ENCODE measurements at places on chromosomes 5 and 9.
A peak's percentile ranks its signal among the peaks of the same experiment; 100 is the strongest.

DNA sequence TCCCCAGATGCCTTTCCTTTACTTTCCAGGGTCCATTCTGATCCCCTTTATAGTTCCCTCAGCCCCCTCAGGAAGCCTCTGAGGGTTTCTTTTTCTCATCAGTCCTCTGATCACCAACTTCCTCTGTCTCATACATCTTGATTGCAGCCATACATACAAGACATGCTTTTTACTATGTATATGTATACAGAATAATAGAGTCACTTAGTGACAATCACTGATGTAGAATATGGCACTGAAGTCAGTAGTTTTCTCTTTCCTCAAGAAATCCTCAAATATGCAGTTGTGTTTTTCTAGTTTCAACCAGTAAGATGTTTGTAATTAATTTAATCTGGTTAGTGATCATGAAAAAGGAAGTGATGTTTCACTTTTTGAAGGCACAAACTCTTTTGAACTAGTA, 364.1 kb downstream of the MAN2A1 start:
- H3K27ac ChIP-seq = no peak overlapping the region
- no peak for DNase-seq
- H3K36me3 ChIP-seq = no peaks in the 10 kb centered on the region
- H3K4me3 ChIP-seq = no peak overlapping the region
- no peaks in the 10 kb centered on the region for H3K27me3 ChIP-seq

- no peaks in the 10 kb centered on the region for H3K36me3 ChIP-seq
- no peak overlapping the region for H3K4me3 ChIP-seq
- H3K4me1 ChIP-seq = peaks cover 13% of the 10 kb centered on the region
- H3K27me3 ChIP-seq = peaks cover 25% of the 10 kb centered on the region
Measured at GRCh38 chr5:159405611-159406031, 75.3 kb upstream of the IL12B start.

- peaks cover 13% of the 10 kb centered on the region for H3K4me1 ChIP-seq
- H3K4me3 ChIP-seq = no peak overlapping the region
- H3K27me3 ChIP-seq = no peaks in the 10 kb centered on the region
- H3K27ac ChIP-seq = peak overlapping the region; percentile 10
- no peak for DNase-seq
- peaks cover 18% of the 10 kb centered on the region for H3K36me3 ChIP-seq
Measured at GRCh38 chr9:37324261-37324683, 98.2 kb upstream of the GRHPR start.

GRCh38 chr5:1201327-1202025, at the start of gene SLC6A19:
Gene SLC6A19, plus strand, starts transcription at chr5:1201595. Its CDS starts 56 bp downstream, at chr5:1201651.
- H3K36me3 ChIP-seq = no peaks in the 10 kb centered on the region
- H3K27me3 ChIP-seq = peaks cover 22% of the 10 kb centered on the region
- H3K27ac ChIP-seq = no peak within 1 kb of the TSS
- no peak for DNase-seq
- peaks cover 18% of the 10 kb centered on the region for H3K4me1 ChIP-seq
- H3K4me3 ChIP-seq = no peak within 1 kb of the TSS

DNA sequence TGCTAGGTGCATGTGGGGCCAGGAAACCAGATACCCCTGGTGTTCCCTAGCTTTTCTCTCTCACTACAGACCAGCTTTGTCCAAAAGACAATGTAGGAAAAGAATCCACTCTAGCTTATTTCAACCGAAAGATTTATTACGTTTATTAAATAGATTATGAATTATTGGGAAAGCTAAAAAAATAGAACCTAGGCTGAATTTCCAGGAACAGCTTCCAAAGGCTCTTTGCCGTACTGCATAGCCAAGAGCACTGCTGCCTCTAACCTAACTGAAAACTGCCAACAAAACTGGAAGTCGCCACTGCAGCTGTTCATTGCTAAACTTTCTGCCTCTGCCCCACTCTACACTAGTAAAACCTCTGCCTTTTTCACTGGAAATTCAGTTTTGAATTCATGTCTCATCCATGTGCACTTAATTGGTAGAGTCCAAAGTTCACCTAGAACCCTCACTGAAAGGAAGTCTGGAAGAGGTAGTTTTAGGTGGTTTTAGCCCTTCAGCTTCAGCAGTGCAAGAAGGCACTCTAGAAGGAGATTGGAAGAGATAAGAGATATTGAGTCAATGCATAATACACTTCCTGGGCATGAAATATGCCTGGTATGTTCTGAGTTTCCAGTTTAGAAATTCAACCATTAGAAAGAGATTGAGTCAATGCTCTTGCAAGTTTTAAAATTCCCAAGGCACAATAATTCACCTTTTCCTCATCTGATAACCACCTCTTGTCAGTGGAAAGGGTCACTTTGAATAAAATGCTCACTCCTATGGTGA, 927.9 kb downstream of the MAT2B start:
- H3K27me3 ChIP-seq = no peaks in the 10 kb centered on the region
- H3K27ac ChIP-seq = no peak overlapping the region
- H3K36me3 ChIP-seq = no peaks in the 10 kb centered on the region
- H3K4me1 ChIP-seq = no peaks in the 10 kb centered on the region
- DNase-seq = no peak

DNA sequence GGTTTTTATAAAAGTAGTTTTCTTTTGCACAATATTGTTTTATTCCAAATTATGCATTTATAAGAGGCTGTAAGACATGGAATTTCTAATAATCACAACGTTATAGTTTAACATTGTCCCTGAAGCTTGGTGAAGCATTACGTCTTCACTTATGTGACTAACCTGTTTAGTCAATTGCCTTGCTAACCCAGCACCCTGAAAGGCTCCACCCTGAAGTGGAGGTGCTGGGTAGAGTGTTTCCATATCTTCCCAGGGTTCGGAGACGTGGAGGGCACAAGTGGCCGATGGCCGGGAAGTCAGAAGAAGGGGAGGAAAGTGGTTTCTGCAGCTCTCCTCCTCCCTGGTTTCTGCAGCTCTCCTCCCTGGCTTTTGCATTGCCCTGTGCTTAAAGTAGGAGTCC, 83.4 kb downstream of the TRIO start:
- no peak for DNase-seq
- peaks cover 13% of the 10 kb centered on the region for H3K36me3 ChIP-seq
- no peaks in the 10 kb centered on the region for H3K27me3 ChIP-seq
- peaks cover 52% of the 10 kb centered on the region for H3K4me1 ChIP-seq
- no peak overlapping the region for H3K27ac ChIP-seq

DNA sequence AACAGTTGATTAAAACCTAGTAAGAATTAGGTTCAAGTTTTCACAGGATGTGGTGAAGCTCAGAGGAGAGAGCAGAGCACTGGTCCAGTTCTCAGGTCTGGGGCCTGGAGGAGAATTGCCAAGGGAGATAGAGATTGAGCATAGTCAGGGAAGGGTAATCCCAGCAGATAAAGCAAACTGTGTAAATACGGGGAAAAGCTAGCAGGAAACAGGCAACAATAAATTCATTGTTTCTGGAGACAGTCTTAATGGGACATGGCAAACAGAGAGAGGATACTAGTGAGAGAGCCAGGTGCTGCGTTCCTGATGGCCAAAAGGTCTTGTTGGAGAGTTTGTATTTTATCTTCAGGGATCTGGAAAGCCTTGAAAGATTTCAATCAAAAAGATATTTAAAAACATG, 333.0 kb downstream of the PDE4D start:
- H3K27ac ChIP-seq = no peak overlapping the region
- peaks cover 17% of the 10 kb centered on the region for H3K4me1 ChIP-seq
- no peak overlapping the region for H3K4me3 ChIP-seq

GRCh38 chr9:114031037-114031630, 47.0 kb downstream of the AMBP start:
- H3K27ac ChIP-seq = no peak overlapping the region
- DNase-seq = no peak
- peaks cover 52% of the 10 kb centered on the region for H3K36me3 ChIP-seq
- H3K4me1 ChIP-seq = peaks cover 11% of the 10 kb centered on the region
- no peak overlapping the region for H3K4me3 ChIP-seq

GRCh38 chr9:36637491-36638270, 65.0 kb downstream of the MELK start:
- no peaks in the 10 kb centered on the region for H3K27me3 ChIP-seq
- peaks cover 32% of the 10 kb centered on the region for H3K36me3 ChIP-seq
- no peaks in the 10 kb centered on the region for H3K4me1 ChIP-seq

DNA sequence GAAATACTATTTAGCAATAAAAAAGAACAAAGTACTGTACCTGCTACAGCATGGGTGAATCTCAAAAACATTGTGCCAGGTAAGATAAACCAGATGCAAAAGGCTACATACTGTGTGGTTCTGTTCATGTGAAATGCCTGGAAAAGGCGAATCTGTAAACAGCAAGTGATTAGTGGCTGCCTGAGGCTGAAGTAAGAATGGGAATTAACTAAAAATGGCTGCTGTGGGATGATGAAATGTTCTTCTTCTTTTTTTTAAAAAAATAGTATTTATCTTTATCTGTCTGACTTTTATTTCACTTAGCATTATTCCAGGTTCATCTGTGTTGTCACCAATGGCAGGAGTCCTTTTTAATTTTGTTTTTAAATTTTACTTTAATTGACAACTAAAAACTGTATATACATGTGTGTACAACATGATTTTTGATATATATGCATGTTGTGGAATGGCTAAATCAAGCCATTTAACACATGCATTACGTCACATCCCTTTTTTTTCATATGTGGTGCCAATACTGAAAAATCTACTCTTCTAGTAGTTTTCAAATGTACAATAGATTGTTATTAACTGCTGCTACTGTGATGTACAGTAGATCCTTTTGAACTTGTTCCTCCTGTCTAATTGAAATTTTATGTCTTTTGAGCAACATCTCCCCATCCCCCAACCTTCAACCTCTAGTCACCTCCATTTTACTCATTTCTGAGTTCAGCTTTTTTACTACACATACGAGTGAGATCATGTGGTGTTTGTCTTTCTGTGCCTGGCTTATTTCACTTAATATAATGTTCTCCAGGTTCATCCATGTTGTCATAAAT, 62.9 kb upstream of the TNFAIP8 start:
- peaks cover 7% of the 10 kb centered on the region for H3K36me3 ChIP-seq
- H3K27ac ChIP-seq = no peak overlapping the region
- peaks cover 28% of the 10 kb centered on the region for H3K4me1 ChIP-seq
- no peak for DNase-seq
- no peak overlapping the region for H3K4me3 ChIP-seq

DNA sequence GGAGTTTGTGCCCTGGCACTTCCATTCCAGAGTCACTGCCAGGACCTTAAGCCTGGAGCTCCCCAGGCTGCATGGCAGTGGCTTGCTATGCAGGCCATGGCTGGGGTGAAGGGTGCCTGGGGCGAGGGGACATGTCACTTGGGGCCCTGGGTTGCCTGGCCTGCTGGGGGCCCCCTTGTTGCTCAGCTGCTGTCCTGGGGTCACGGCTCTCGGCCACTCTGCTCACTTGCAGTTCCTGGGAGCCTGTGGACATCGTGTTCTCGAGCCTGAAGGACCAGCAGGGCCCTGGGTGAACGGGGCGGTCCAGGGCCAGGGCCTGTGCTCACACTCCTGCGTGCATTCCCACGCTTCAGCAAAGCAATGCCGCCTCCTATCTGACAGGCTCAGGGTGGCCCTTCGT, 14.5 kb upstream of the SLC2A6 start:
- peaks cover 32% of the 10 kb centered on the region for H3K4me1 ChIP-seq
- DNase-seq = peak; percentile 5
- no peak overlapping the region for H3K4me3 ChIP-seq
- no peaks in the 10 kb centered on the region for H3K36me3 ChIP-seq
- H3K27me3 ChIP-seq = no peaks in the 10 kb centered on the region
